Mesendoderm (in vitro differentiated cells): ENCODE measurements at places on chromosomes 3 and 15.
A peak's percentile ranks its signal among the peaks of the same experiment; 100 is the strongest.

DNA sequence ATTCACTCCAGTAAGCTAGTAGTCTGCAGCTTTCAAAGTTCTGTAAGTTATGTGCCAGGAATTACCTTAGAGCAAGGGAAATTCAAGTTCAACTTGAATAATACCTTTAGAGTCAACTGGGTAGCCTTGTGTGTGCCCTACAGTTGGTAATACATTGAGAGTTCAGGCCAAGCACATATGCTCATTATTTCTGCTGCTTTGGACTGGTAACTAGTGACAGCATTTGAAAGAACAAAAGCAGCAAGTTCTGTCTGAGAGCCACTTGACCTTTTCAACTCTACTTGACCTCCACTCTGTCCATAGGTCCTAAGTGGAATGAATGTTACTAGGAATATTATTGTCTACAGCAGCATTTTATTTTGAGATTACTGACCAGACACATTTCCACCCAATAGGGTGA lies 723.5 kb downstream of the NLGN1 start:
- no peak for DNase-seq

DNA sequence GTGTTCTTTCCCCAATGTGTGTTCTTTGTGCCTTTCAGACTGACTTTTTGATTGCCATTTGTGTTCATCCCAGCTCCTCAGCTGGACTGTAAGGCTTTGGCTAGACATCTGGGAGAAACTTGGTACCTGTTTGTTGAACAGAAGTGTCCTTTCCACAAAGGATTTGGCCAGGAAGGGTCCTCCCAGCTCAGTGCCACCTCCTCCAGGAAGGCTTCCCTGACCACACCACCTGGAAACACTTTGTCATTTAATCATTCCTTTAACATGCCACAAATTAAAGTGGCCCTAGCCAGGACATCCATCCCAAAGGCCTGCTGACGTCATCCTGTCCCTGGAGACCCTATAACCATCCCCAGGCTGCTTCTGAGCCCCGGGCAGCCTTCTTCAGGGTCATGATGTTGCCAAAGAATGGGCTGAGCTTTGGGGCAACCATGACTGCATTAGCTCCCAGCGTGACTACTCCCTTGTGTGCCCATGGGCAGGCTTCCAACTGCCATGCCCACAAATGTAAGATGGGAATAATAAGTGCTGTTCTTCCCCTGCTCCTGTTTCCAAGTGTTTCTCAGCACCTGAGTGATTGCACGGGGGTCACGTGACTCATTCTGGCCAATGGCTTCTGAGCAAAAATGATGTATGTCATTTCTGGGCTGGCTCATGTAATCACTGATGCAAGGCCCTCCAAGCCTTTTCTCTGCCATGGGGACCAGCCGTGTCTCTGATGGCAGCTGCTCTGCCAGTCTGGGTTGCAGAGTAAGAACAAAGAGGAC lies 112.5 kb upstream of the SMAD3 start:
- no peak for DNase-seq

DNA sequence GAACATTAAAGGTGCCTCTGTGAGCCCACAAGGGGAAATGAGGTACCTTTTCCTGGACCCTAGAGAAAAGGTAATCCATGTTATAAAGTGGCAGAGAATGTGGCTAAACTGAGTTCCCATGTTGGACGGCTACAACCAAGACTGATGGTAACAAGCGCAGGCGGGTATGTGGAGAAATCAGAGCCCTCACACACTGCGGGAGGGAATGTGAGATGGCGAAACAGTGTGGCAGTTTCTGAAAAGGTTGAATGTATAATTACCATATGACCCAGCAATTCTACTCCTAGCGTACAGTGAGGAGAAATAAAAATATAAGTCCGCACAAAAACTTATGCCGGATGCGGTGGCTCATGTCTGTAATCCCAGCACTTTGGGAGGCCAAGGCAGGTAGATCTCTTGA lies 24.1 kb upstream of the SHISA5 start:
- DNase-seq: no peak

- DNase-seq: no peak
These were observed 7.3 kb upstream of the LEKR1 start for GRCh38 chr3:156818890-156819289.

DNA sequence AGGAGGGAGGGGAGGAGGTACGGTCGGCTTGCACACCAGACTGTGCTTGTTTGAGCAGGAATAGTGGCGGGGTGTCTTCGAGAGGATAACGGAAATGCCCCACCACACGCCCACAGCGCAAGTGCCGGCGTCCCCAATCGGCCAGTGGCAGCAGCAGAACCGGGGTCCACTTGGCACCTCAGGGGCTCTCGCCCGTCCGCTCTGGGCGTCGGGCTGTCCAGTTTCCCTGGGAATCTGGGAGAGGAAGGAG lies 53.7 kb downstream of the CCDC54 start:
- peak; percentile 47 for DNase-seq

DNA sequence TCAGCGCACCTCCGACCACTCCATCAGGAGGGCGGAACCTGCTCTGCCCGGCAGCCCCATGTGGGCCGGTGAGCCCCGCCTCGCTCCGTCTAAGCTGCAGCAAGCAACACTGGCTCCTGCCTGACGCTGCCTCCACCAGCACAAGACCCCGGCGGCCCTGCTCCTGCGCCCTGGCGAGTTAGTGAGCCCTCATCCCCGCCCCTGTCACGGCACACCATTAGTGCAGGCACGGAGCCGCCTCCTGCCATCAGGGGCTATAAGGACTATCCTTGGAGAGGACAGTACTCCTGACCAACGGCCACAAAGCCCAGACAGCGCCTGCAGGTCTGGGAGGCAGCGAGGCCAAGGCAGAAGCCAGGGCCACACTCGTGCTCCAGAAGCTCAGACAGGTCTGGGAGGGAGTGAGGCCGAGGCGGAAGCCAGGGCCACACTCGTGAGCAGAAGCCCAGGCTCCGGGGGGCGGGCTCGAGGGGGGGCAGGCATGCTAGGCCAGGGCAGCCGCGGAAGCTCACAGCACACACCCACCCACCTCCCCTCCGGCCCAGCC lies 39.4 kb downstream of the TNK2 start:
- no peak for DNase-seq
